ENCODE measurements at places on chromosomes 4 and X.

DNA sequence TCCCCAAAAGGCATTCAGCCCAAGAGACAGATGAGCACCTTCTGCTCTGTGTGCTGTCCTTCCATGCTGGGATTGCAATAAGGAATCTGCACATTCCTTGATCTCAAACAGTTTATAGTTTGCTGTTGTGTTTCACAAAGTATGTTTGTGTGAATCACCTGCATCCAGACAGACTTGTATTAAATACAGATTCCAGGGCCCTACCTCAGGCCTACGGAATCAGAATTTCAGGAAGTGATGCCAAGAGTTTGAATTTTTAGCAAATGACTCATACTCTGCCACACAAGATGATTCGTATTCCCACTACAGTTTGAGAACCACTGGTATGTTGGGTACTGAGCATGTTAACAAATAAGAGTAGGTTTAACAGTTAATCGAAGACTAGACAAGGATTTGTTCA lies 7.0 kb downstream of the VAMP7 start:
- no peak for DNase-seq

- DNase-seq, result no peak
These were observed 196.0 kb upstream of the PSAPL1 start for GRCh38 chr4:7630568-7631287.

- no peak for DNase-seq
These were observed 14.2 kb downstream of the RNF175 start for GRCh38 chr4:153745651-153746050.

GRCh38 chr4:74671080-74671698 lies 123.1 kb downstream of the BTC start:
- DNase-seq, result peak; percentile 87

- no peak for DNase-seq
These were observed 278.7 kb downstream of the RCHY1 start for GRCh38 chr4:75235359-75235951.

GRCh38 chr4:165609653-165610052 lies 230.8 kb downstream of the CPE start:
- no peak for DNase-seq

GRCh38 chr4:147639388-147639787 lies 22.2 kb downstream of the TMEM184C start:
- DNase-seq, result no peak

- peak; percentile 84 for DNase-seq
These were observed 47.8 kb upstream of the HSD17B10 start for GRCh38 chrX:53481816-53482465.

DNA sequence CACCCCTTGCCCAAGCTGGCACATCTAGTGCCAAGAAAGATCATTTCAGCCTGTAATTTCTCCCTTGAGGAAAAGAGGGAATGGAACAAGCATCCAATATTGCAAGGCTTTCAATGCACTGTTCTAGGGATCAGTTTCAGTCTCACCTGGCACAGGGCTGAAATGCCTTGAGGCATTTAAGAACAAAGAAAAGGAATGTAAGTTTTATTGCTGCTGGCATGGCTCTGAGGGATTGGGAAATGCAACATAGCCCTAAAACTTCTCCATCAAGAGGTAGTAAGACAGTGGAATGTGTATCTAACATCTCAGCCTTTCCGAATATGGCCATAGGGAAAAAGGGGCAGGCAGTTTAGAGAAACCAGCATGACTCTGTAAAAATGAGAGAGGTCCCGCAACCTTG lies 732.6 kb upstream of the LCORL start:
- no peak for DNase-seq

DNA sequence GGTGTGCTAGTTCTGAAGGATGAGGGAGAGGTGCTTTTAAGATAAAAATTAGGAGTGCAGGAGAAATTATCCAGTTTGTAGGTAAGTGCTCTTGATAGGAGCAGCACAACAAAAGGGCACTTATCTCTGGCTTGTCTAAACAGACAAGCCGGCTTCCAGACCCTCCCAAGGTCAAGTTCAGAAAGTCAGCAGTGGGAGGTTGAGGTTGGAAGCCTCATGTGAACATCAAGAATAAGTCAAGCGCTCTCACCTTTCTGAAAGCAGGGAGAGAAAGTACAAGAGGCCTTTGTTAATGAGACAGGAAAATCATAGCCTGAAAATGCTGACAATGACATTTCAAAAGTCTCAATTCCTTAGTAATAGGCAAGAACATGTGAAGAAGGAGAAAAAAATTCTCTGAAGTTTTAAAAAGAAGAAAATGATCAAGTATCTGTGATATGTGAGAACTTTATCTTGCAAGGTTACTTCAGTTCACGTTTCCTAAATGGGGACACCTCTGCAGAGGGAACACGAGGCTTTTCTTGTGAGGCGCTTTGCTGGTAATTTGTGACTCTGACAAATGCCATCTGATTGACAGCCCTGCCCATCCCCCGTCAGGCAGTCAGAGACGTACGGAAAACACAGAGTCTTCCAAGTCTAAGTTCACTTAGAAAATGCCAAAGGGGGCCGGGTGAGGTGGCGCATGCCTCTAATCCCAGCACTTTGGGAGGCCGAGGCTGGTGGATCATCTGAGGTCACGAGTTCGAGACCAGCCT lies 62.2 kb downstream of the TIGD2 start:
- DNase-seq, result no peak

GRCh38 chr4:108169664-108170063 lies 932 bp upstream of the LEF1 start:
- DNase-seq, result no peak

DNA sequence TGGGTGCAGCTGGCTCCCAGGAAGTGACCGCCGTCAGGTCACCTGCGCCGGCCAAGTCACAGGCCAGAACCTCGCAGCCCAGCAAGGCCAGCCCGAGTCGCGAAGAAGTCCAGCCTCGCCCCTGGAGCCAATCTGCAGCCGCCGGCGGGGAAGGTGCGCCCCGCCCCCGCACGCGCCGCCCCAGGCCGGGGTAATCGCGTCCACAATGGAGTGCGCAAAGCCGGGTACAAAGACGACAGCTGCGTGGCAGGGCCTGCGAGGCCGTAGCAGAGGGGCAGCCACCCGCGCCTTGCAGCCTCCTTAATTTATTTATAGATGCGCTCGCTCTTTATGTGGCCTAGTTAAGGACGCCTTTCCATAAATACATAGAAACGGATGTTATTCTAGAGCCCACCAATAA lies 139.4 kb upstream of the CPEB2 start:
- no peak for DNase-seq

DNA sequence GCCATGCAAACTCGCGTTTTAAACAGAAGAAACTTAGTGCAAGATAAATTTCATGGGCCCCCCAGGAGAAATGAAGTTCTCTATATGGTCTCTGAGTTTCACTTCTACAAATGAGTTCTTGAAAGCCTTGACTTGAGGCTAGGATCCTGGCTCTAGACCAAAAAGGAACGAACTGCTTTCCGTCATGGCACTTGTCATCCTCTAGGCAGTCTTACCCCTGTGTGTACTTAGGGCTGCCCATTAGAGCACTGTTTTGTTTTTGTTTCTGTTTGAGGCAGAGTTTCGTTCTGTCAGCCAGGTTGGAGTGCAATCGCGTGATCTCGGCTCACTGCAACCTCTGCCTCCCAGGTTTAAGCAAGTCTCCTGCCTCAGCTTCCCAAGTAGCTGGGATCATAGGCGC lies 29.0 kb downstream of the RNF4 start:
- no peak for DNase-seq

- DNase-seq, result no peak
These were observed 68.8 kb upstream of the GRIA2 start for GRCh38 chr4:157151711-157152110.

DNA sequence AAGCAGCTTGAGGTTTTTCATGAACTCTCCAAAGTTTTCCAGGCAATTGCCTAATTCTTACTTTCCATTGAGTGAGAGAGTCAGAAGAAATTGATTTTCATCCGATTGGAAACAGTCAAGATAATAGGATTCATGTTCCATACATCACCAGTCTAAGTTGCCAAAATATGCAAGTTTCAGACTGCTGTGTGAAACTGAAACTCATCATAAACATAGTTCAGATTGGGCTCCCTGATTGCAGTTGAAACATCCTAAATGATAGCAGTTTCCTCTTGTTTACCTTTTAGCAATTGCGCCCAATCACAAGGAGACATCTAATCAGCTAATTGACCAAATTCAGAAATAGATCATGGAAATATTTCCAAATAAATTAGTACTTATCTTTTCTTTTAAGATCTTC lies 56.8 kb downstream of the SPANXN4 start:
- no peak for DNase-seq

GRCh38 chr4:178745203-178745602 lies 1303.0 kb upstream of the AGA start:
- no peak for DNase-seq

DNA sequence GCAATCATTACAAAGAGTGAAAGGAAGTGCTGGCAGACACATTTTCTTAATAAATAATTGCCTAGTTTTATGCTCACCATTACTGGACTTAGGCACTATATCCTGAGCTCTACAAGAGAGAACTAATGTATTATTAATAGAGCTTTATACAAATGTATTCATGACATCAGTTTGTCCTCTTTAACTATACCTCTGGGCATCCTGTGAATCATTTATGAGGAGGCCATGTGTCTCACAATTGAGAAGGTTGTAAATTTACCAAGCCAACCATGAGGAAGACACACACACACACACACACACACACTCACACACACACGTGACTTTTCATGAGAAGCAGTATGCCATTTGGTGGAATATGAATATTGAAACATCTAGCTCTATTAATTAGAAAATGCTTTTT lies 728.2 kb downstream of the ARAP2 start:
- no peak for DNase-seq

- DNase-seq, result no peak
These were observed 2201.2 kb downstream of the ARAP2 start for GRCh38 chr4:34043131-34043530.

GRCh38 chr4:870951-871350 lies 45.0 kb upstream of the CPLX1 start:
- DNase-seq, result no peak

DNA sequence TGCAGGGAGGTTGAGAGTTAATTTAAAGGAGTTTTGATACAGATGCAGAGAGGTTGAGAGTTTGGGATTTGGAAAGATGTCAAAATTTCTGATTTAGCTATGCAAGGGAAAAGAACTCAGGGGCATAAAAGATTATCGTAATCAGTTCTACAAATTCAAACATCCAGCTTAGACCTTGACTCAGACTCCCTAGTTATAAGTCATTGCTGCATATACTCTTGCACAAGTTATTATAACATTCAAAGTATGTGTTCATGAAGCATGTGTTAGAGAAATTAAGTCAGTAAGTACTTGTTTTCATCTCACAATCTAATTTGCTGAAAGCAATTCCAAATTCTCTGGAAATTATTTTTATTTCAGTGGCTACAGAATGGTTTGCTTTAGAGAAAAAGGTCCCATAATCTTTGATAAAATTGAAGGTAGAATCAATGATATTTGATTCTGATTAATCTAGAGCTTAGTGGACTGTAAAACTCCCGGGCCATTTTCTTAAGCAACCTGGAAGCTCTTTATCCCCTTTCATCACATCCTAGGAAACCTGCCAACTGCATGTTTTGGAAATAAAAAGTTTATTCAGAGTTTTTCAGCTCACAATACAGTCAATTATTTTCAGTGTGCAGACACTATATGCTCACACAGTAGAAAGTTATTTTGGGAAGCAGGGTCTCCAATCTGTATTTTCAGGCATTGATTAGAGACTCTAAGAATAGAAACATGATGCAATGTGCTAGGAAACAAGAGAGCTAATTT lies 132.9 kb upstream of the SPANXC start:
- DNase-seq, result no peak

- DNase-seq, result no peak
These were observed 9.4 kb downstream of the GPRIN3 start for GRCh38 chr4:89298155-89298554.

DNA sequence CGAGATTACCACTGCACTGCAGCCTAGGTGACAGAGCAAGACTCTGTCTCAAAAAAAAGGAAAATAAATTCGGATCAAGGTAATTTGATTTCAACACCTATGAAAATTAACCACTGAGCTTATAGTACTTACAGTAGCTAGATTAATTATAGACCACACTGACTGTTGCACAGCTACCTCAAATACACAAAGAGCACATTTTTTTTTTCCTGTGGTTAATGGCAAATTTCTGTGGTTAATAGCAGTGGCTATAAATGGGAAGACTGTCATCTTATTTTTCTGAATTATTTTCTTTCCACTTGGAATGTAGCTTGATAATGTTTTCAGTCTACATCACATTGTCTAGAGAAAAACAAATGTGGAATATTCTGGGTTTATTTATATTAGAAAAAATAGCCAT lies 1661.6 kb upstream of the PCDH7 start:
- DNase-seq, result no peak

GRCh38 chr4:56757261-56757746 lies 64.2 kb downstream of the SPINK2 start:
- peak; percentile 61 for DNase-seq

GRCh38 chr4:152968806-152969394 lies 32.8 kb downstream of the FHDC1 start:
- DNase-seq, result no peak

- DNase-seq, result no peak
These were observed 66.9 kb upstream of the PPARGC1A start for GRCh38 chr4:23956601-23957364.

GRCh38 chr4:170420255-170420693 lies 330.5 kb upstream of the AADAT start:
- no peak for DNase-seq

DNA sequence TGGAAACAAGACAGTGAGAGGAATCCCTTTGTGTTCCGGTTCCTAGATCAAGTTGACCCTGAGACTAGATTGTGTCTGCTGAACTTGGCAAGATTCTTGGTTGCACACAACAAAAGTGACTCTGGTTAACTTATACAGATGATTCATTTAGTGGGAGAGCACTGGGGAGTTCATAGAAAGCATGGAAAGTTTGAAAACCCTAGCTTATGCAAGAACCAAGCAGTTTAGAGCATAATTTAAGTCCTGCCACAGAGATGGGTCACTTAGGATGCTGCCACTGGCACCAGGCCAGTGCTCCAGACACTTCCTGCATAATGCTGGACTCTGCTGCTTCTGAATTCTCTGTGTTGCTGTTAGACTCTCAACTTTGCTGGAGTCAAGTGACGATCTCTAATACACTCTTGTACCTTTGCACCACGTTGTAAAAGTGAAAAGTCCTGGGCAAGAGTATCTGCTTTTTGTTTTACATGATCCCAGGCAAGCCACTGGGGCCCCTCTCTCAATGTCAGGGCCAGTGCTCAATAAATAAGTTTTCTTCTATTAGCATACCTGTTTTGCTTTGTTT lies 12.7 kb upstream of the DCUN1D4 start:
- DNase-seq, result no peak

GRCh38 chrX:64642482-64642881 lies 247.2 kb upstream of the MTMR8 start:
- DNase-seq, result peak; percentile 57

DNA sequence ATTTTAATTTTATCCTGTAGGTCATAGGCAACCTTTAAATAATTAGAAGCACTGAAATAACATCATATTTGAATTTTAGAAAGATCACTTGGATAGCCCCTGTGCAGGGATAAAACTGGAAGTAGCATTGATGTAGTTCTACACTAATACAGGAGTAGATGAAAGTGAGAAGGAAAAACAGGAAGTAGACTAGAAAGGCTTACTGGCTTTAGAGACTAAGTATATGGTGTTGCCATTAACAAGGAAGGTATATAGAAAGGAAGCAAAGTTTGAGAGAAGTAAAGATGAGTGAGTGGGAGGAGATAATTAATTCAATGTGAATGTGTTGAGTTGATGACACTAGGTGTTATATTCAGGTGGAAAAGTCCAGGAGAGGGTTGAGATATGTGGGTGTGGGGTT lies 73.1 kb upstream of the EPGN start:
- DNase-seq, result no peak

GRCh38 chr4:168164915-168165548 lies 72.7 kb downstream of the ANXA10 start:
- no peak for DNase-seq

- no peak for DNase-seq
These were observed 388.2 kb downstream of the STIM2 start for GRCh38 chr4:27248829-27249228.

Data from endodermal cell (in vitro differentiated cells).